ENCODE measurements at places on chromosomes 13 and 19.

DNA sequence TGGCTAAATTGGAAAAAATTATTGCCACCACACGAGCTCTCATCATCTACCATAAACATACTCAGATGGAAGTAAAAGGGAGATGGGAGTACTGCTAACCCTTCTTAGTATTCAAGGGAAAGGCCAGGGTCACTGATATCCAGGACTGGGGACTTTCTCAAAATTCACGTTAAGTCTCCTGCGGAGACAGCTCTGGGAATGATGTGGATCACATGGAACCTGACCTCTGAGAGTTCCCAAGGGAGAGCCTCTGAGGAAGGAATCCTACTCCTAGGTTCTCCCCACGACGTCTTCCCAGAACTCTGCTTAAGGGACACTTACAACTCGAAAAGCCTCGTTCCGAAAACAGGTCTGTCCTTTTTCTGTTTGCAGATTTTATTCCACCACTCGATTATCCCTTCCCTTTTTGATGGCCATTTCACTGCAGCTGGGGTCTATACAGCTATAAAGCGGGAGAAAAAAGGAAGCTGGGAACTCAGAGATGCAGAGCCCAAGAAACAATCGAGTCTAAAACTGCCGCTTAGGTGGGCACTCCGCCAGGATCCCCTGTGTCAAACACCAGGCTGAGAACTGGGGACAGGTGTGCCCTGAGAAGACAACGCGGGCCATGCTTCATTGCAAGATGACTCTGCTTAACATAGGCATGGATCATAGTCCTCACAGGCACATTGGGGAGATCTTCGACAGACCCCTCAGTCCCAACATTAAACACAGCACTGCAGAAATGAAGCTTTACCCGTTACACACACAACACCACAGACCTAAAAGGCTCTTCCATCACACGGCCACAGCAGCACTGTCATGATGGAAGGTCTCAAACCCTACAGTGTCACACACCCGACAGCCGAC, 823 bp upstream of the ZNF567 start:
- DNase-seq = no peak

DNA sequence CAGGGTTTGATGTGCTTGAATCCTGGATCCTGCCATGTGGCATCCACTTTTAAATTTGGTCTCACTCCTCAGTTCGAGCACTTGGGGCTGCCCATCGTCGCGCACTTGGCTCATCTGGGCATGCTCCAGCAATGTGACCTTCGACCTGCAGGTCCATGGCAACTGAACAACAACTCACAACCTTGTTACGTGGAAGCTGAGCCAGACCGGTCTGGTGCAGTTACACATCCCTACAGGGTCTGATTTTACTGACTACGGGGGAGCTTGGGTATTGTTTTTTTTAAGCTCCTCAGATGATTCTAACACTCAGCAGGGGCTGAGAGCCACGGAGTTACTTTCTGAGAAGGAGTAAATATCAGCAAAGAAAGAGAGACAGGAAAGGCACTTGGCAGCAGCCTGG, 769.6 kb downstream of the UQCRFS1 start:
- DNase-seq = no peak

- no peak for DNase-seq
These were observed 9.4 kb upstream of the GRAMD1A start for GRCh38 chr19:34990578-34991192.

GRCh38 chr19:4986471-4986891, 17.6 kb downstream of the KDM4B start:
- DNase-seq = no peak

- no peak for DNase-seq
These were observed 186.4 kb downstream of the KLF5 start for GRCh38 chr13:73245246-73245645.

- DNase-seq = no peak
These were observed 56.5 kb downstream of the HSPH1 start for GRCh38 chr13:31105020-31105795.

DNA sequence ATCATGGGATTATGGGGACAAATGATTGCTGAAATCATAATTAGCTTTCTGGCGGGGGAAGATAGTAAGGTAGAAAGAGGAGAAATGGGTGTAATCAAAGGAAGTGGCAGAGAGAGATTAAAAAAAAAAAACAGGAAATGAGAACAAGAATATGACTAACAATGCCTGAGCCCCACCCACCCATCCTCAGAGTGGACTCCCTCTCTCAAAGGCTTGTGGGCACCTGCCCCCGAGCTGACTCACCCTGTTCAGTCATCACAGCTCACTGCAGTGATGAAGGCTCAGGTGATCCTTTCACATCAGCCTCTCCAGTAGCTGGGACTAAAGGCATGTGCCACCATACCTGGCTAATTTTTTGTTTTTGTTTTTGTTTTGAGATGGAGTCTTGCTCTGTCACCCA, 26.4 kb upstream of the TPT1 start:
- no peak for DNase-seq

DNA sequence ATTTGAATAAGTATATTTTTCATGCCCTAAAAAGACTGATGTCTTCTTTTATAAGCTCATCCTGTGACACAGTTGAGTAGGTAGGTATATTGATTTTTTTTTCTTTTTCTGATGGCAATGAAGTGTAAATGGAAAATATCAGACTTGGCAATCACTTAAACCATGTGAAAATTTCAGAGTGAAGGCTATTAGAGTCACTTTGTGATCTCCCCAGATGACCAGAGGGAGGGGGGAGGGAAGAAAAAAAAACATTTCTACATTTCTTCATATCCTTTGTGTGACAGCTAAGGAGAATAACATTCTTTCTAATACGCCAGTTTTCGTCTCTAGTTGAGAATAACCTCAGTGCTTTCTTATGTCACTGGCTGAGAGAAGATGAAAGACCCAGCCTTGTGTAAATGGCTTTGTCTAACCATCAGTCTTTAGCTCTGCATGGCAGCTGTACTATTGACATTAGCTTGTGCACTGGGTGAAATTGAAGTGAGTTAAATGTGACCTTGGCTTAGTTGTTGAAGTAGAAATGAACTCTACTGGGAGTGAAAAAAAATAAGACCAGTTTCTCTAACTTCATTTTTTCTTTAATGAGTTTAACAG, 332.1 kb upstream of the DACH1 start:
- DNase-seq = no peak

- DNase-seq = peak; percentile 70
These were observed 220.9 kb downstream of the POU4F1 start for GRCh38 chr13:78382491-78382890.

- DNase-seq = no peak
These were observed 262.6 kb downstream of the MAB21L1 start for GRCh38 chr13:35213911-35214310.

DNA sequence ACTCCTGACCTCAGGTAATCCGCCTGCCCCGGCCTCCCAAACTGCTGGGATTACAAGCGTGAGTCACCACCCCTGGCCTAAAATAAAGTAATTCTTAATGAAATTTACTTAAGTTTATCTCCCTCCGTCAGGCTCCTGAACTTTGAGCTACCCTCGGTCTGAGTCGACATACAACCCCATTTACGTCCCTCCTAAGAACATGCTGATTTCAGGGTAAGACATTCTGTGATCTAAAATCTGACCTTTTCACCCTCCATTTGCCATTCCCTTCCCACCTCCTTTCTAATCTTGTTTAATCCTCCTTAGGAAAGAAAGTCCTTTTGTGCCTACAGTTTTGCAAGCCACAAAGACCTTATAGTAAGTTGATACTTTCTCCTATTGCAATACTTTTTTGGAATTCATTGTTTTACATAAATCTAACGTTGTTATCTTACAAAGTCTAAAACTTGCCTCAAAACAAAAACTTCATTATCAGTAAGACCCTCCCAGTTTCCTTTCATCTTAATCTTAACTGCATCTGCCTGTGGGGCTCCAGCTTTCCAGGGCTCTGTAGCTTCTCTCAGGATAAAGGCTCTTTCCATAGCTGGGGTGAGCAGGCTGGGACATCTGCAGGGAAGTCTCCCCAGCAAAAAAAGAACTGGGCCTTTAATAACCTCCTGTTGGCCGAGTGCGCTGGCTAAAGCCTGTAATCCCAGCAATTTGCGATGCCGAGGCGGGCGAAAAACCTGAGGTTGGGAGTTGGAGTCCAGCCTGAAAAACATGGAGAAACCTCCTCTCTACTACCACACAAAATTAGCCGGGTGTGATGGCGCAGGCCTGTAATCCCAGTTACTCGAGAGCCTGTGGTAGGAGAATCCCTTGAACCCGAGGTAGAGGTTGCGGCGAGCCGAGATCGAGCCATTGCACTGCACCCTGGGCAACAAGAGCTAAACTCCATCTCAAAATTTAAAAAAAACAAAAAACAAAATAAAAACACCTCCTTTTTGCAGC, 143.1 kb downstream of the ZNF737 start:
- no peak for DNase-seq

- DNase-seq = no peak
These were observed 14.3 kb upstream of the DHRS12 start for GRCh38 chr13:51818276-51818675.

- DNase-seq = no peak
These were observed 249.9 kb downstream of the COL4A1 start for GRCh38 chr13:110057052-110057451.

- no peak for DNase-seq
These were observed 29.5 kb upstream of the ANKRD10 start for GRCh38 chr13:110944121-110944967.

- DNase-seq = no peak
These were observed 15.6 kb downstream of the EMP3 start for GRCh38 chr19:48340995-48341394.

GRCh38 chr13:43307921-43308433, 284.6 kb downstream of the DNAJC15 start:
- DNase-seq = no peak

DNA sequence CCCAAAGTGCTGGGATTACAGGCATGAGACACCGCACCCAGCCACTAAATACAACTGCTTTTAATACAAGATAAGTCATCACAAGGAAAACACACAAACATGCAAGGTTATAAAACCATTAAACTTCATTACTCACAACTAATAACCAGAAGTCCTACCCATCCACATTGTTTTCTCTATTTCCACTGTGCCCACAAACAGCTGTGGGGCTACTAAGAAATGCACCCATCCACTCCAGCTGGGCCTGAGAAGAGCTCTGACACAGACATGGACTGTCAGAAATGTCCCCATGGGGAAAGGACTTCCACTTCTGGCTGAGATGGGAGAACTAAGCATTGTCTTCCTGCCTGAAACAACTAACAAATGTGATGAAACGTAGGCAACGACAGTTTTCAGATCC, 17.2 kb downstream of the SAFB2 start:
- DNase-seq = no peak

DNA sequence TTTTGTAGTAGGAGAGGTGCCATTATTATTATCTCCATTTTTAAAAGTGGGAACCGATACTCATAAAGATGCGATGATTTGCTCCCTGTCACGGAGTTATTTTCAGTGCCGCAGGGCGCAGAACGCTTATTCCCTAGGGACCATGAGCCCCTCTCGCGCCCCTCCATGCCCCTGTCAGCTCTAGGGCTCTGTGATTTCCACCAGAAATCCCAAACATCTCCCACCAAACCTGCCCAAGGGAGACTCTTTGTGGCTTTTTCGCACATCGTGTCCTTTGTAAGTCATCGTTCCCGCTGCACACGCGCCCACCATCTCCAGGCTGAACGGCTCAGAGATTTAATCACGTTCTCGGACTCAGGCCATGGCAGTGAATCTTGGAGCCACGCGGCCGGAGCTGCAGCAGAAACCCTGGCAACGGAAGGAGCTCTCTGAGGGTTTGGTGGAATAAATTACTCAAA, 105.1 kb downstream of the DNAJC15 start:
- DNase-seq = no peak

DNA sequence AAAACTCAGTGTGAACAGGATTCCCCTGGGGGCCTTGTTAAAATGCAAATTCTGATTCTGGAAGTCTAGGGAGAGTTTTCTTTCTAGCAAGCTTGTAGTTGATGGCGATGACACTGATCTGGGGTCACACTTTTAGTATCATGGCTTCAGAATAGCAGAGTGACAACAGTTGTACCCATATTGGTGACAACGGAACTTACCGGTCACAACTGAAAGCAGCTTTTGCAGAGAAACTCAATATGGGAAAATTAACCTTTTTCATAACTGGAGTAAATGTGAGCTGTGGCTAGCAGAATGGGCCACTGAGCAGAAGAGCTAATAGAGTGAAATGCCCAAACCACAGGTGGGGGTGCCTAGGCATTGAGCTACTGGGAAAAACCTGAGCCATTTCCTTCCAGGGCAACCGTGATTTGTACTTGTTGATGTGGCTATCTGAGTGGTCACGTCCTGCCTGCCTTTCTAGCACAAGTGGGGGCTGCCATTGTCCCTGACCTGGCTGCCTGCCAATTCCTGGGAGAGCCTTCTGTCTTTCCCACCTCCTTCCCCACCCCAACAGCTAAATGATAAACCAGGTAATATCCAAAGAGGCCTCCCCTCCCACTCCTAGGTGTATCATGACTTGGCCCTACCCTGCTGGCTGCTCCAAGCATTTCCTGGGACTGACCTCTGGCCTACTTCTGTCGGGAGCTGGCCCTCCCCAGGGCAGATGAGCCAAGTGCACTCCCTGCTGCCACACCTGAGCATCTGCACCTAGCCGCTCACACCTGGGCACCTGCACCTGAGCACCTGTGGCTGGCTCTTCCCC, 1.7 kb upstream of the SLC10A2 start:
- DNase-seq = no peak

- no peak for DNase-seq
These were observed 55.8 kb downstream of the ZNF93 start for GRCh38 chr19:19956434-19957075.

DNA sequence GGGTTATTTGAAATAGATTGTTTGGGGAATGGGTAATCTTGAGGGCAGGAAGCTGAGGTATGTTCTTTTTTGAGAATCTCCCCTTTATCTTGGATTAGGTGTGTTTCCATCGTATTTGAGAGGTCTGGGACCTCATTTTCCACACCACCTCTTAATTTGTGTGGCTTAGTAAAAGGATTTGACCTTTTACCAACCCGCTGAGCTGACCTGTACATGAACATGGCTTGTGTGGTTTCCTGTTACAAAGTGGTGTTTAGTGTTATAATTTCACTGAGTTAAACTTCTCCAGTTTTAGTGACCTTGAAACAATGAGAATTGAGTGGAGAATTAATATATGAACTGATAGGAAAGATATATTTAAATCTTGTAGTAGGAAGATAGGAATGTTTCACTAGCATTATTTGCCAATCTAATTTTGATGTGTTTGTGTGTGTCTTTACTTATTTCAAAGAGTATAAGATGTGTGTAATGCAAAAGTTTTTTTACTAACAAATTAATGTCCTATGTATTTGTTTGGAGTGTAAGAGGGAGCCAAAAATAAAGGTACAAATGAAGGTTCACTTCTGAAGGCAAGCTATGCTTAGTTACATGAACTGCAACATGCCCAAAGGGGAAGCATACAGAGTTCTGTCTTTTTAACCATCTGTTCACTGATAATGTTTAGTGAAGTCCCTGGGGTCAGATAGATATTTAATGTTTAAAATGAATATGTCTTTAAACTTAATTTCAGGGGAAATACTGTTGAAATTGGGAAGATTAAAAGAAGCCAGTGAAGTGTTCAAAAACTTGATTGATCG, 17.1 kb downstream of the NAA16 start:
- DNase-seq = no peak

GRCh38 chr13:29502391-29503008, 93.0 kb downstream of the SLC7A1 start:
- no peak for DNase-seq

DNA sequence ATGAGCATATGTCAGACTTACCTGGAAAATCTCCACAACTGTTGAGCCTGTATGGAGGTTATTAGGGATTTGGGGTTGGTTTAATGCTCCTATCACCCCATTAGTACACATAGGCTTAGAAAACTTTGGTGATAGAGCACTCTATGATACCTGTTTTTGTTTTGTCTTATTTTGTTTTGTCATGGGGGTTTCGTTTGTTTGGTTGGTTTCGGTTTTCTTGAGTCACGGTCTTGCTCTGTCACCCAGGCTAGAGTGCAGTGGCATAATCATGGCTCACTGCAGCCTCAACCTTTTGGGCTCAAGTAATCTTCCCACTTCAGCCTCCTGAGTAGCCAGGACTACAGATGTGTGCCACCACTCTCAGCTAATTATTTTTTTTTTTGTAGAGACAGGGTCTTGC, 70.0 kb downstream of the MZT1 start:
- no peak for DNase-seq

Data from cerebellar nuclear complex (tissue), 1 donor.